Left hindlimb (tissue), 1 donor: ENCODE measurements at places on chromosomes 11 and 22.

GRCh38 chr11:99565333-99565732, 544.6 kb downstream of the CNTN5 start:
- no peak for DNase-seq

DNA sequence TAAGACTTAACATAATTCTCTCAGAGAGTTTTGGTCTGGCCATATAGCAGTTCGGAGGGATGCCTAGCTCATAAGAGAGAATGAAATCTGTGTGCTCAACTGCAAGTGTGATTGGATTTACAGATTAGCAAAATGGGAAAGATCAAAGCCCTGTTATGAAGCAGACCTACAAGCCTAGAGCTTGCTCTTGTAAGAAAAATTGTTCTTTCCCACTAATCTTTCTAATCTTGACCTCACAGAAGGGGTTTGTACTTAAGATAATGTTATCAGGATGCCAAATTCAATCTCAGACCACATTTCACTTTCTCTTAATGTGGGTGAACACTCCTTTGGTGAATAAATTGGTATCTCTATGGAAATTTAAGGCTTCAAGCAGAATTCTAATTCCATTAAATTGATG, 267.2 kb downstream of the RAB38 start:
- DNase-seq, result no peak

DNA sequence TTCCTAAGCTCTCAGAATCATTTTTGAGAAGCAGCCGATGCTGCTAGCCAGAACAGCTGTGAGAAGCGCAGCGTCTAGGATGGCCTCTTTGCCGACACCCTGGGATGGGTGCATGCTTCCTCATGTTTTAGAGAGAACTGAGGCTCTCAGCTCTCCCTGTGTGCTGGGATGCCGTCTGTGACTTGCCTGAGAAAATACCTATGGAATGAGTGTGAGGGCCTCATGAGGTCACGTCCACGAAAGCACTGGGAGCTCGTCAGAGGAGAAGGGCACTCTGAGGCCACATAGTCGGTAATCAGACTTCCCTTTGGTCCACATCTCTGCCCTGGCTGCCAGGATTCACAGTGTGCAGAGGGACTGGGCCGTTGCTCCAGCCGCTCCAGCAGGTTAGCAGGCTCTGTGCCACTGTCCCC, 54.7 kb downstream of the MICAL3 start:
- DNase-seq, result no peak

DNA sequence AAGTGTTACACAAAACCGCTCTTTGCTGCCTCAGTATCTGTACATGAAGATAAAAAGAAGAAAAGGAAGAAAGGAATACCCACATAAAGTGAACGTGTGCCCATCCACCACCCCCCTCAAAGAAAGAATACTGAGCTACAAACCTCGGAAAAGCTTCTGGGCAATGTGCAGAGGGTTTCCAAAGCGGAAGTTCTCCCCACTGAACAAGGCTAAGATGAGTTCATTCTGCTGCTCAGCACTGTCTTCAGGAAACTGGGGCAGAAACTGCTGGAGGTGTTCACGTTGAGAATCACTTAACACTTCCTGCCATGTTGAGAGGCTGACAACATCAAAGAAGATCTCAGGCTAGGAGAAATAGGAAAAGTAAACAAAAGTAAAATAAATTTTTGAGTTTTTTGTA, 6.9 kb downstream of the NFRKB start:
- no peak for DNase-seq

DNA sequence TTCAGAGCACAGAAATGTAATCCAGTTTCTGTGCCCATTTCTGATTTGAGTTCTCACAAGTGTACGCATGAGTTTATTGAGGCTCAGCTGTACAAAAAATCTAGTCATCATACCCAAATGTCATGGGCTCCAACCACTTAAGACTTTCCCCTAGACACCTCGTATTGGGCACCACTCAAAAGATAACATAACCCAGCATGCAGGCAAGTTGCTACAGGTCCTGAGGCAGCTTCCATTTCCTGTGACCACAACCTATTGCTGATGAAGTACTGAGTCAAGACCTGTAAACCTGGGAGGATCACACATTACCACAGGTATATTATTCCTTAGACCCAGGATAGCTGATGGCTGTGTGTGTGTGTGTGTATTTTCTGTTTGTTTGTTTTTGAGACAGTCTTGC, 95.2 kb downstream of the MRTFA start:
- DNase-seq, result no peak

DNA sequence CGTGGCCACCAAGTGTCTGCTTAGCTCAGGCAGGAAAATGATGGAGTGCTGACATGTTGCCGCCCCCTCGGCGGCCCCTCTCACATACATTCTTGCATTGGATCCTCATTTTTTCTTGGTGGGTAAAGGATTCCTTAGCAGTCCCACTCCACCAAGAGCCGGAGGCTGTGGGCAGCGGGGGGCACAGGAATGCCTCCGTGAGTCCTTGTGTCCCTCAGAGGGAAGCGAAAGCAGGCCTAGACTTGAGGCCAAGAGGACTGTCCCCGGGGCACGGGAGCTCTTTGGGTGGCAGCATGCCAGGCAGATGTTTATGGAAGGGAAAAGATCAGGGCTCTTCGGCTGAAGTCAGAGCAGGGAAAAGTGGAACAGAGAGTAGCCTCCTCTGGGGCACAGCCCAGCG, 21.6 kb downstream of the LRFN4 start:
- peak; percentile 37 for DNase-seq

DNA sequence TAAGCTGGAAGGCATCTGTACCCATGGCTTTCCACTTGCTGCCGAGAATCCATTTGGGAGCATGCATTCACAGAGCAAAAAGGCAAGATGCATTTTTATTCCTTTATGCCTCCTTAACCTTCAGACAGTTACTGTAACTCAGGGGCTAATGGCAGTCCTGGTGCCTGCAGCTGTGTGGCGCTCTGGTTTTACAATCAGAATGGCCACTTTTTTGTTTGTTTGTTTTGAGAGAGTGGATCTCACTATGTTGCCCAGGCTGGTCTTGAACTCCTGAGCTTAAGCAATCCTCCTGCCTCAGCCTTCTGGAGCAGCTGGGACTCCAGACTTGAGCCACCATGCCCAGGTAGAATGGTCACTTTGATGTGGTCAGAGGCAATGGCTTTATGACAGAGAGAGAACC, 101.8 kb downstream of the NAV2 start:
- no peak for DNase-seq

GRCh38 chr22:36926721-36927435, 13.4 kb downstream of the CSF2RB start:
- DNase-seq, result no peak

DNA sequence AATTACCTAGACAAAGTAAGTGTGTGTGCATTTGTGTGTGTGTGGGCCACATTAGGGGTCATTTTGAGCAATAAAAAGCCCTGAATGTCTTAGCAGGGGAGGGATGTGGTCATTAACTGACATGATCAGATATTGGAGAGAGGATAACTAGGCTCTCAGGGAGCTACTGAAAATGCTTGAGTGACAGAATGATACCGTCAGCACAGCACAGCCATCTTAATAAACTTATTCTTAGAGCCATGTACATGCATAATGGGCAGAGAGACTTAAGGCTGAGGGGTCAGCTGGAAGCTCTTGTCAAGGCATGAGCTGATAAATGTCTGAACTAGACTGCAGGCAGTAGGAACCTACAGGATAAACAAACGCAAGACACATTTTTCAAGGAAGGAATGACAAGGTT, 239.1 kb upstream of the NCAM1 start:
- no peak for DNase-seq

GRCh38 chr11:111245425-111245824, at the start of gene POU2AF2:
Gene POU2AF2, plus strand, starts transcription at chr11:111245725. Its CDS starts 129 bp downstream, at chr11:111245854.
- DNase-seq, result no peak

DNA sequence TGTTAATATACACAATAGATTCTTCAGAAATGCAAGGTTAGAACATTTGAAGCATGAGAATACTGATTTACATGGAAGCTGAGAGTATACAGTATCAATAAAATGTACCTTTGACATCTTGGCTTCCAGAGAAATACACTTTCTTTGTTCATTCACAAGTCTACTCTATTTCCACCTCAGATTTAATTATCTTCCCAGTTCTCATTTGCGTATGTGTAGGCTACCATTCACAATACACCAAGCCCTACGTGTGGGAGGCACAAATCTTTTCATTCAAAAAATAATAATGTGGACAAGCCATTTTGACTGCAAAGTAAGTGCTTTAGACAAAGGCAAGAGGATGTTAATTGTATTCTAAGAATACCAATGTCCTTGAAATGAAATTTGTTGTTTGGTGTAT, 132.7 kb upstream of the MTMR2 start:
- no peak for DNase-seq

GRCh38 chr11:78691215-78691614, 116.6 kb upstream of the NARS2 start:
- no peak for DNase-seq

DNA sequence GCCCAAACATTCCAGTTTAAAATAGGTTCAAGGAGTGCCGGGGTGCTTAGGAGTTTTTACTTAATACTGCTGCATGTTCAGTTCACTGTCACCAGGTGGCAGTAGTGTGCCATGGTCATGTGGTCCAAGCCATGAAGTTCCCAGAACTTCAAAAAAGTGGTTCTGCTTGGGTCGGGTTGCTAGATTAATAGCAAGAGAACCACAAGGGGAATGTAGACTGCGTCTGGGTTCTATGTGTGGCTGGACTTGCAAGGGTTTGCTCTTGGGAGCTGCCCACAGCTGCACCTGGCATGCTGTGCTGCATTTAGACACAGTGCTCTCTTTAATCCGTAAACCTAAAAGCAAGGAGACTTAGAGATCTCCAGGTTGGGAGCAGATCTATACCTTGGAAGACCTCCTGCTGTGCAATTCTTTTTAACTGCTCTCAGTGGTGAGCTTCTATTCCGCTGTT, 6.5 kb upstream of the SPON1 start:
- peak; percentile 49 for DNase-seq

GRCh38 chr11:6635082-6635932, 16.1 kb upstream of the TPP1 start:
- peak; percentile 57 for DNase-seq

GRCh38 chr11:76152086-76152681, 54.1 kb downstream of the WNT11 start:
- peak; percentile 81 for DNase-seq

- no peak for DNase-seq
Measured at GRCh38 chr22:29037340-29037932, 24.2 kb downstream of the C22orf31 start.

DNA sequence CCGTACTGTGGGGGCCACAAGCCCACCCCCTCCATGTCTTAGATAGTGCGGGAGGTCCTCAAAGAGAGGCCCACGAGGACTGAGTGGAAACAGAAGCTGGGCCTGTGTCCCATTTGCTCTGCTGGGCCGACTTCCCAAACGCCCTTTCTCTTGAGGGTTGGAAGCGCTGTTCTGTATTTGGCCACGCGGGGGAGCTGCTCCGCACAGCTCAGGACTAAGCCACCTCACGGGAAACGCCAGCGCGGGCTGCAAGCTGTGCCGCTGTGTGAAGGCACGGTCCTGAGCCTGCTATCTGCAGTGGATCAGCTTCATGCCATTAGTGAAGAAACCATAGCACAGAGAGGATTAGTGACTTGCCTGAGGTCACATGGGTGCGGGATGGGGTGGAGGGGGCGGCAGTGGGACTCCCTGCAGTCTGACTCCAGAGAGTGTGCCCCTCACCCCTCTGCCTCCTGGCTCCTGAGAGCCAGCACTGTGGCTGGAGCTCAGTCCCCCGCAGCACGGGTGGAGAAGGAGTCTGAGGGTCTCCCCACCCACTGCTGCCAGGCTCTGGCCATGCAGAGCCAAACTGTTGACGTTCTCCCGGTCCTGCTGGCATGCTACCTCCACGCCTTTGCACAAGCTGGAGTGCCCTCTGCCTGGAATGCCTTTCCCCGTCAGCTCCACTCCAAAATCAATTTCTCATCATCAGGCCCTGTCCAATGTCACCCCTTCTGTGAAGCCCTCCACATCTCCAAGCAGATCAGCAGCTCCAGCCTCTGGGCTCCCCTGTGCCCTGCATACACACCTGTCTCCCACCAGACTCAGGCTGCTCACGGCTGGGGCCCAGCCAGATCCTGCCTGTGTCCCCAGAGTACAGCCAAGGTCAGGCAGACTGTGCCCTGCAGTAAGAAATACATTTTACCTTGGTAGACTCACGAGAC, 51.5 kb upstream of the LRRC32 start:
- peak; percentile 78 for DNase-seq

DNA sequence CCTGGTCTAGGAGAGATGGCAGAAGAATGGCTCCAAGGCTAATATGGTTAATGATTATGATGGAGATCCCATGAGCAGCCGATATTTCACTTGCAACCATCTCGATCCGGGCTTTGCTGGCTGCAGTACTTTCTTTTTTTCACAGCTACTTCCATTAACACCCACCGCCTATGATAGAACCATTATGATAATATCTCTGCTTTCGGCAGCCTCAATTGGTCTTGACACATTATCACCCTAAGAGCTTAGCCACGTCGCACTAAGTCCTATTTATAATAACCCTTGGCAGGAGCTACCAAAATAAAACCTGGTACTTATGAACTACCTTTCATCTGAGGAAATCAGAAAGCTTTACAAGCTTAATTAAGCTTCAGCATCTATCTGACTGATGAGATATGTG, 7.6 kb upstream of the FJX1 start:
- no peak for DNase-seq

DNA sequence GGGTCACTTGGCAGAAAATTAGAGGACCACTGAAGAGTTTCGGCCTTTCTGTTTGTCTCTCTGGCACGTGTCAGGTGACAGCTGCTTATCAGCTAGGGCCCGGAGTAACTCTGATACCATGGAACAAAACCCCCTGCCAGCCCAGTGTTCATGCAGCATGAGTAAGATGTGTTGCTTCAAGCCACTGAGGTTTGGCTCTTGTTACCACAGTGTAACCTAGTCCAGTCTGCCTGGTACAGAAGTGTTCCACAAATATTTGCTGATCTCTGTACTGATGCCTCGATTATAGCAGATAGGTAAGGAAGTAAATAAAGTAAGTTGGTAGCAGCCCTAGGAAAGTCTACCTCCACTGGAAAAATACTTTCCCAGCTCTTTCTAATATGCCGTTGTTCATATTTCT, 20.5 kb upstream of the ETS1 start:
- no peak for DNase-seq

GRCh38 chr11:43880640-43881159, at the start of gene ALKBH3:
Gene ALKBH3, plus strand, starts transcription at chr11:43880831. Its CDS starts 1,822 bp downstream, at chr11:43882653.
- DNase-seq, result peak; percentile 92

DNA sequence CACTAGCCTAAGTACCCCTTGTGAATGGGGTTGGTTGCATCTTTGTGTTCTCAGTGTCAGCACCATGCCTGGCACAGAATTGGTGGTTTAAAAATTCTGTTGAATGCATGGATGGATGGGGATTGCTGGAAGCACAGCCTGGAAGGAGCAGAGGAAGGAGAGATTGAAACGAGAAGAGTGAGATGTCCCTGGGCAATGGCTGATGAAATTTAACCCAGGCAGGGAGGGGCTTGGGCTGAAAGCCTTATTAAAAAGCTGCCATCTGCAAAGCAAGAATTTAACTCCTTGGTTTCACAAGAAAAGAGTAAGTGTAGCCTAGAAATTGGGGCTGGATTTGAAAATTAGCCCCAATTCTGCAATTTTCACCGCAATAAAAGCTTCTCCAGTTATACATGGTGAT, 126.7 kb downstream of the TEAD1 start:
- DNase-seq, result no peak

GRCh38 chr11:5550440-5551095, 2.2 kb upstream of the OR52H1 start:
- no peak for DNase-seq

- no peak for DNase-seq
Measured at GRCh38 chr11:12581416-12581815, 92.8 kb upstream of the TEAD1 start.
